ENCODE measurements at places on chromosomes 12 and 14.

DNA sequence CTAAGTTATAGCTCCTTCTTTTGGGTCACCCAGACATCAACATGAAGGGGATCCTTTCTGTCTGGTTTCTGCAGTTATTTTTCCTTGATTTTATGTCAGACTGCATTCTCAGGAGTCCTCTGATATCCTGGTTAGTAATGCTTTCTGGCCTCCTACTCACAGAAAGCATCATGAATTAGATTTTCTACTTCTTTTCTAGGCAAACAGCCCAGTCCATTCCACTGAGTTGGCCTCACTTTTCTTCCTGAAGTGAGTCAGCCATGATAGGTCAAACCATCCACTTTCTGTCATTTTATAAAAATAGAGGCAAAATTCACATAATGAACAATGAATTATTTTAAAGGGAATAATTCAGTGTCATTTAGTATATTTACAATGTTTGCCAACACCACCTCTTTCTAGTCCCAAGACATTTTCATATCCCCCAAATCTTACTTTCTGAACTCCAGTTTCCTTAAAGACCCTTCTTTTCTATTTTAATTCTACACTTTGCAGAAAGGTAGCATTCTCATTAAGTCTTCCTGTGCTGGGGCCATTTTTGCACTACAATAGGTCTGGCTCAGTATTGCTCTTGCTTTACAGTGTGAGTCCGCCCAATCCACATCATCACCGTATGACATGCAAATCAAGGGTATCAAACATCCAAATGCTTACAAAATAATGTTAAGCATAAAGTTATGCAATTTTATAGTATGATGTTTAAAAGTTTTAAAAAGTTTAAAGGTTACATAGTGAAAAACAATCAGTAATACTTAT, 95.1 kb downstream of the UNC79 start:
- ATAC-seq, result no peak

- no peak for ATAC-seq
Observed at GRCh38 chr14:33636716-33637115, 314.2 kb downstream of the EGLN3 start.

DNA sequence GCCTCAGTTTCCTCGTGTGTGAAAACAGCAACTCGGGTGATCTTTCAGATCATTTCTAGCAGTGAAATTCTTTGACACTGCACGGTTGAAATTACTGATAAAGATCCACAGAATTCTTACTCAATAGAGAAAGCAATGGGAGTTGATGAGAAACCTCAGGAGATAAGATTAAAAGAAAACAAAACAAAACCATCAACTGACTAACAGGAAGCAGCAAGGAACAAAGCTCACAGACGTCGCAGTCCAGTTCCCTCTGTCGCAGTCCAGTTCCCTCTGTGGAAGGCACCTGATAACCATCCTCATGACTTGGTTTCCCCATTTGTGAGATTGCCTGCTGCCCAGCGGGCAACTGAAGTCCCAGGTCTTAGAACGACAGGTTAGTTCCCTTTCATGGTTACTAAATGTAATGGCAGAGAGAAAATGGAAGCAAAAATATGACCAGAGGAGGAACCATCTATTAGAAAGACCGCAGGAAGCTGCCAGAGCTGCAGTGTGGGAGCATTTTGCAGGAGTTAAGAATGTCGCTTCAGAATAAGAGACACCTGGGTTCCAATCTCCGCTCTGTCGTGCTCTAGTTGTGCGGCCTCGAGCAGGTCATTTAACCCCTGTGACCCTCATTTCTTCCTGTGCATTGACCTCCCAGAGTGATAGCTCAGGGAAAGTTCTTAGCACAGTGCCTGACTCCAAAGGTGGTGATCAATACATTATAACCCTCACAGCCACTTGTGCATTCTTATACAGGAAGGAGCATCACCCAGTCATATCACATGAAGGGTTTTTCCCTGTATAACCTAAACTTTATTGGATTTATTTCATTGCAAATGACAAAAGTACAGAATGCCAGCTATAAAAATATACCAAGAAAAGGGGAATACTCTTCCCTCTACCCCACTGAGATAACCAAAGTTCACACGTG, 5.1 kb upstream of the MED13L start:
- ATAC-seq, result no peak

- no peak for ATAC-seq
Observed at GRCh38 chr14:96243785-96244184, 12.2 kb upstream of the BDKRB1 start.

DNA sequence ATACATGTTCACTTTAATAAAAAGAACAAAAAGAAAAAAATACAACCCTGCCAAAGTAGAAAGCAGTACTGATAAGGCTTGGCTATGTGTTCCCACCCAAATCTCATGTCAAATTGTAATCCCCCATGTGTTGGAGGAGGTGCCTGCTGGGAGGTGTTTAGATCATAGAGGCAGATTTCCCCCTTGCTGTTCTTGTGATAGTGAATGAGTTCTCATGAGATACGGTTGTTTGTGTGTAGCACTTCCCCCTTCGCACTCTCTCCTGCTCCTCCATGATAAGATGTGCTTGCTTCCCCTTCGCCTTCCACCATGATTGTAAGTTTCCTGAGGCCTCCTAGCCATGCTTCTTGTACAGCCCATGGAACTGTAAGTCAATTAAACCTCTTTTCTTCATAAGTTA, 59.9 kb downstream of the USP15 start:
- ATAC-seq, result no peak

DNA sequence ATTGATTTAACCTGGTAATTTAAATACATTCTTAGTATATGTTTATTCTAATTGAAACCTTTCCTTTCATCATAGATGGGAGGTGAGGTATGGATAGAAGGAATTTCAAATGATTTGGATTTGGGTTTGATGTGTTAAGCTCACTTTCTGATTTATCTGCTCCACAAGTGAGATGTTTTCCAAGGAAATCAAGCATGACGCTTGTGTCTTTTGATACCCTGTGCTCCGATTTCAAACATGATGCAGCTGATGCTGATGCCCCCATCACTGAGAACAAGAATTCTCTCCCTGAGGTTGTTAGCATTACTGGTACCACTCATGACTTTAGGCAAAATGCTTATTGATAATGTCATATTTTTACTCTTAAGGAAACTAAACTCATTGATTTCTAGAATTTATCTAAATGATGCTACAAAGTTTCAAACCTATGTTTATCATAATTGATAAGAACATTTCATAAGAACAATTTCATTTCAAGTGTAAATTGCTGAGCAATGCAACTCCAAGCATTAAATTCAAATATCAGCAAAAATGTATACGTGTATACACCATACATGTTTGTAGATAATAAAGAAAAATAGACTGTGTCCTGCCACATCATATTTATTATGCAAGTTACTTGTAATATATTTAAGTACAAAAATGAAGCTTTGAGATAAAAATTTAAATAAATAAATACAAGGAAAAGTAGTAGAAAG, 75.5 kb upstream of the LRIG3 start:
- ATAC-seq, result no peak

DNA sequence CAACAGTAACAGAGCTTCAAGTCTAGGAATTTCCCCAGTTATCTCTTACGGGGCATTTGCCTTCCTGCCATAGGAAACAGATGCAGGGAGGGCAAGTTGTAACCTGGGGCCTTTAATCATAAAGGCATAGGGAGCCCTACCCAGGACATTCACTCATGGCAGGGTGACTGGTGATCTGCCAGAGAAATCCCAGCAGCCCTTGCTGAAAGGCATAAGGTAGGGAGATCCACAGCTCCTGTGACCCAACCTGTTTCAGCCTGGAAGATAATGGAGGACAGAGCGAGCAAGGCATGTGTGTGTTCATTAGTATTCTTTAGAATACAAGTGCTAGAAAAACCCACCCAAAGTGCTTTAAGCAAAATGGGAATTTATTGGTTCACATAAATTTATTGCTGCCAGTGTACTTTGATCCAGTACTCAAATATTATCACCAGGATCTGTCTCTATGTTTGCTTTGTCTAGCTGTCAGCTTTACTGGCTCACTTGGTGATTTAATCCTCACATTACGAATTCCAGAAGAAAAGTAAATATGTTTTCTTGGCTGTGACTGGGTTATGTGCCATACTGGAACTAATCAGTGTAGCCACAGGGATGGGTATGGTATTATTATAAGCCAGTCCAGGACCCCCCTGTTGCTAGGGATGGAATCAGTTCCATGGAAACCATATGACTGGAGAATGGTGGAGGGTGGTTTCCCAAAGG, 21.1 kb upstream of the AKAP6 start:
- ATAC-seq, result no peak

DNA sequence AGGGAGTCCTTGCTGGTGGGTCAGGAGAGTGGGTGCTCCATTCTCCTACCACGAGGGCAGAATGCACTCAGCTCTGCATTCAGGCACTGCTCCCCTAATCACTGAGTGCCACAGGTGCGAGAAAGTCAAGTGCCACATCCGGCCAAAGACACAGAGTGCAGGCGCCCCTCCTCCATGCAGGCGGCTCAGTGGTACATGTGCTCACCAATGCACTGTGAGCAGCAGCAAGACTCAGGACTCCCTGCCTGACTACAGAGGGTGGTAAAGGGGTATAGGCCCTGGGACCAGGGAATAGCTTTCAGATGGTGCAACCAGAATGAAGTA, 32.9 kb downstream of the ZFYVE21 start:
- ATAC-seq, result peak; percentile 50

DNA sequence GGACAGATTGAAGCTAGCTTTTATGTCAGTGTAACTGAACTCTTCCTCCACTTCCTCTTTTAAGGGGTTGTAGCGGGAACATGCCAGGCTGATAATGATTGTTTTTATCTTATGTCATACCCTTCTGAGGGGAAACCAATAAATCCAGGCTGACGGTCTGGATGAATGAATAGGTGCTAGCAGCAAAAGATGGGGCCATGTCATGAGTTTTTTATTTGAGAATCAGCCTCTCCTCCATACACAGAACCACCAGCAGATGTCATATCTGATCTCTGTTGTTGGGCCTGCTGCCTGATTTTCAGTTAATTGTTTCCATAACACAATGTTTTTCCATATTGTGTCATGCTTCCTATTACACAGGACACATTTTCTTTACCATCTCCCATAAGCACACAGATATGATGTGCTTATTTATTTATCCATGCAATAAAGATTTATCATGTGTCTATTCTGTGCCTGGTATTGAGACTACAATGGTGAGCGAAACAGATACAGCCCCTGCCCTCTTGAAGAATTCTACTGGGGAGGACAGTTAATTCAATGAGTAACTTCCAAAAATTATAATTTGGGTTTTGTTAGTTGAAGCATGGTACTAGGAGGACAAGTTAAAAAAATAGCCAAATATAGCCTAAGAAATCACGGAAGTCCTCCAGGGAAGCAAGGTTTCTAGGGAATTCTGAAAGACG, 33.6 kb upstream of the CRY1 start:
- ATAC-seq, result no peak

DNA sequence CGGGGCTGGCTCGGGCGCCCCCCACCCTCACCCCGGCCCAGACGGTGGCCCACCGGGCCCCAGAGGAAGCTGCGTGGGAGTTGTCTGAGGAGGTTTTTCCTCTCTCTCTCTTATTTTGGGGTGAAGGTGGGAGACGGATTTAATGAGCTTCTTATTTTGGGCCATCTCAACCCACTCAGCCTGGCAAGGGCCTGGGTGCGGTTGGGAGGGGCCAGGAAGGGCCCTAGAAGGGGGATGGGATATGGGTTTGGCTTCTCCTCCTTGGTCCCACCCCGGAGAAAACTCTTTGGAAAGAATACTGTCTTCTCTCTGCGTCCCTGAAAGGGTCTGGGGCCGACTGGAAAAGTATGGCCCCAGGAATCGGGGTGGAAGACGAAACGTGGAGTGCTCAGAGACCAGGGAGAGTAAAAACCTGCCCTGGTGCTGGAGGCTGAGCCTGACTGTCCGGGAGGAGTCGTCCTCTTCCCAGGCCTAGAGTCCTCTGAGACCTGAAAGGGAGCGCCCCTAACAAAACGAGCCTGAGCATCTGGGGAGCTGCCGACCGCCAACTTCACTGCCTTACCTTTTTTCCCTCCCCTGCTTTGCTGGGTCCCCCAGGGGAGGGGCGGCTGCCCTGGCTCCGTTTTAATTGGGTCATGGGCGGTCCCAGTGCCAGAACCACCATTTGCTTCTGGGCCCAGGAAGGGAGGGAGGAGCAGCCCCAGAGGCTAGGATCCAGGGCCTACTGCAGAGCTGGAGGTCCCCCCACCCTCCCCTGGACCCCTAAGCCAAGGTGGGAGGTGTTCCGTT, 1.6 kb downstream of the MMP14 start:
- no peak for ATAC-seq

- no peak for ATAC-seq
Observed at GRCh38 chr12:22238211-22238610, 96.3 kb downstream of the ST8SIA1 start.

- no peak for ATAC-seq
Observed at GRCh38 chr12:30378307-30378706, 317.4 kb downstream of the IPO8 start.

DNA sequence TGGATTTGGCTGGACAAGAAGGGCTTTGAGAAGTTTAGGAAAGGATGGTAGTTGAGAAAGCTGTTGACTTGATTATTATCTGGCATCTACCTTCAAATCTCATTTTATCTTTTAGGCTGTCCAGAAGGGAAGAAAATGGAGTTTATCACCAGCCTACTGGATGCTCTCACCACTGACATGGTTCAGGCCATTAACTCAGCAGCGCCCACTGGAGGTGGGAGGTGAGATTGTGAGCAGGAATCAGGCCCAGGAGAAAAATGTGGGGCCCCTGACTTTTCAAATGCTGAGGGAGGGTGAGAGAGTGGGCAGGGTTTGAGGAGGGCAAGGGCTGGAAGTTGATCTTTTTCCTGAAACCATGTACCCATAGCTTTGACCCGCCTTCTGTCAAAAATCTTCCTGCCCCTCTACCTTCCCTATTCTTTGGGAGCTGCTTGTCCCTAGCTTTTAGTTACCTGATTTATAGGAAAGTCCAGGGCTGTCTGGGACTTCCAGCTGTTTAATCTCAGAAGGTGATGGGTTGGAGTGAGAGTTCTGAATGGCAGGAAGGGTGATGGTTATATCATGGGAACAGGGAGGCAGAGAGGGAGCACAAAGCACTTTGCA, 134.2 kb downstream of the SMOC1 start:
- ATAC-seq, result no peak

DNA sequence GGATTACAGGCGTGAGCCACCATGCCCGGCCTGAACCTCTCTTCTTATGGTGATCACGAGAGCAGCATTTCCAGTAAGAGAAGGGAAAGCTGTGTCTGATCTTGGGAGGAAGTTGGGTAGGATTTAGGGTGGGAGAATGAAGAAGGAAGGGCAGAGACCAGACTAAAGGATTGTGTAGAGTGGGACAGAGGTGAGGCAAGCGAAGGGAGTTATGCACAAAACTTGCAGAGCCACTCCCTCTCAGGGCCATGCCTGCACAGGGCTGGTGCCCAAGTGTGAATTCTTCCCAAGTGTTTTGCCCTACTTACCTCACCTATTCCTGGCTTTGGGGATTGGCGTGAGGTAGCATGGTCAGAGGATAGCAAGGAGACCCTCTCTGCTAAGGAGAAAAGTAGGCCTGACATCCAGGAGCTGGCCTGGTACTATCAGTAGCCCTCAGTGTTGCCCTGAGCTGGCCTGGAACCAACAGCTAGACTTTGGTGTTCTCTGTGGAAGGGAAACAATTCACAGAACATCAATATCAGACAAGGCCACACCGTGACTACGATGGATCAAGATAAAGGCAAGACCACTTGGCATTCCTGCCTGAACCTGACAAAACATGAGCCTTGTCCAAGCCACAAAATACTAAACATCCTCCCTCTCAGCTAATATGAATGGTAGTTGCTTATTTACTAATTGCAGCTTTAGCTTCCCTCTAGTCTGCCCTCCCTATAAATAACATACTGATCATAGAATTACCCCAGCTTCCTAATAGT, 201.0 kb upstream of the AMIGO2 start:
- no peak for ATAC-seq

All from stimulated activated memory B cell treated with anti-CD40 and anti-IgM and Interleukin-4, amounts not matched to agents 10 μg/mL and 1 μg/mL and 100 μg/mL, for 72 hours (primary cell).